Stimulated activated CD8-positive, alpha-beta memory T cell treated with anti-CD3 and anti-CD28 coated beads, Interleukin-4, amount 100 ng/mL, for 1 hour (primary cell): ENCODE measurements at places on chromosomes 2 and 18.

GRCh38 chr2:10935953-10936942, 24.5 kb downstream of the KCNF1 start:
- DNase-seq, result no peak

GRCh38 chr2:69741229-69741574, 732 bp upstream of the ANXA4 start:
- no peak for DNase-seq

DNA sequence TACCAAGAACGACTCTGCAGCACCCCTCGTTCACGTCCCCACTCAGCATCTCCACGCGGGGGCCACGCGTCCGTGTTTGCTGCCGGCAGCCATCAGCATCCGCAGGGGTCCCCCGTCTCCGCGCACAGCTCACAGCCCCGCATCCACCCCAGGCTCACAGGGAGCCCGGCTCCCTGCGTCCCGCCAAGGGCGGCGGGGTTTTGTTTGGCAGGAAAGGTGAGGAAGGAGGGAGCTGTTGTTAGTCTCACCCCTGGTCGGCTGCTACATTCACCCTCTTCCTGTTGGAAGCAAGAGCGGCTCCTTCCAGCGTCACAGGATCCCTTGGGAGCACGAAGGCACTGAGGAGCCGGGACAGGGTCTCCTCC, 131.0 kb upstream of the CTDP1 start:
- DNase-seq, result no peak

DNA sequence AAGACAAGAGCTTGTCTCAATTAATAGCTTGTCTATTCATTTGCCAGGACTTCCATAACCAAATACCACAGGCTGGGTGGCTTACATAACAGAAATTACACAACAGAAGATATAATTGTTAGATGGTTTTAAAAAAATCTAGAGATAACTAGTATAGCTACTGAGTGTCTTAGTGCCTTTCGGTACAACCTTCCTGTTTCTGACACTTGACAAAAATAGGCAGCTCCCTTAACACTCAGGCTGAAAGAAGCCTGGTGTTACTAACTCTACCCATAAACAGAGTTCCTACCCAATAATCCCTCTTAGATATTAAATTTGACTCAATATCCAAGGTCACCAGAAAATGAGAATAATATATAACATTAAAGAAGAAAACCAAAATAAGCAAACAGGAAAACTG, 129.7 kb downstream of the BARD1 start:
- DNase-seq, result no peak

DNA sequence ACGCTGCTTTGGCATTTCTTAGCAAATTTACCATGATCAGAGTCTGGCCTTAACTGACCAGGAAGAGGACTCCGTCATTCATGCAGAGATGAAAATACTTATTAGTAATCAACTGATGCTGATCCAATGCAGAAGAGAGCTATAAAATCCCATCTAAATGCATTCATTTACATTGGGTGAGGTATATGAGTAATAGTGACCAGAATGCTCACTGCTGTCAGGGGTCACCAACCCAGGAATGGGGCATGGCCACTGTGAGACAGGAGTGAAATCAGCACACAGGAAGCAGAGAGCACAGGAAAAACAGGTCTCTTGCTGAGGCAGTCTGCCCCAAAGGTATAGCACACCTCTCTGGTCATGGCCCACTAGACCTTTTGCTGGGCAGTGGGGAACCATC, 68.1 kb upstream of the TMEM247 start:
- DNase-seq, result no peak

DNA sequence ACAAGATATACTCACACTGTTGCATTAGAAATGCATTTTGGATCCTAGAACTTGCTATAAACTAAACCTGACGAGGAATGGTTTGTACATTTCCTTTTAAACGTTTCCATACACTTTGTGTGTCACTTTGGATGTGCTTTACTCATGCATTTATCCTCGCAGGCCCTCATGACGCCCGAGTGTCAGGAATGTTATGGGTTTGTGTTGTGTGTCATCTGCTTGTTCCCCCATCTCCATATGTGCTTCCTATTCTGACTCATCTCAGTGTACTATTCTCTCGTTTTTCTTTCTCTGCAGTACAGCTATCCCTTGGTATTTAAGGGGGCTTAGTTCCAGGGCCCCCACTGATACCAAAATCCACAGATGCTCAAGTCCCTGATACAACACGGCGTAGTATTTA, 121.5 kb upstream of the RASGRP3 start:
- no peak for DNase-seq

GRCh38 chr2:231235217-231235616, 36.8 kb downstream of the ARMC9 start:
- no peak for DNase-seq

- peak; percentile 42 for DNase-seq
These were observed 40.1 kb downstream of the DOCK10 start for GRCh38 chr2:225002039-225002655.

GRCh38 chr2:170396799-170397459, 219.0 kb downstream of the MYO3B start:
- no peak for DNase-seq
